ENCODE measurements at places on chromosomes 12 and 14.

DNA sequence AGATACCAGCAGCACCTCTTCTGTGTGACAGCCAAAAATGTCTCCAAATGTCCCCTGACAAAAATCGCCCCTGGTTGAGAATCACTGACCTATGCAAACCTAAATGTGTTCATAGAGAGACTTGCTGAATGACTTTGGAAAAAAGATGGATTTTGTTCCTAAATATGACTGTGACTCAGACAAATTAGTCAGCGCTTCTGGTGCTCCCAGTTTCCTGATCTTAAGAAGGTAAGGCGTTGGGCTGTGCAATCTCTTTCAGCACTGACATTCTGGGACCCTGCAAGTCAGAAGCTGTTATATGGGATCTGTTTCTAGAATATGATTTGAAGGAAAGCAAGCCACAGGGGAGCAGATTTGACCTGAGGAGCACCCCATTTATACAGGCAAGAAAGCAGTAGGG is 90.6 kb upstream of the PWP1 start:
- DNase-seq = no peak

DNA sequence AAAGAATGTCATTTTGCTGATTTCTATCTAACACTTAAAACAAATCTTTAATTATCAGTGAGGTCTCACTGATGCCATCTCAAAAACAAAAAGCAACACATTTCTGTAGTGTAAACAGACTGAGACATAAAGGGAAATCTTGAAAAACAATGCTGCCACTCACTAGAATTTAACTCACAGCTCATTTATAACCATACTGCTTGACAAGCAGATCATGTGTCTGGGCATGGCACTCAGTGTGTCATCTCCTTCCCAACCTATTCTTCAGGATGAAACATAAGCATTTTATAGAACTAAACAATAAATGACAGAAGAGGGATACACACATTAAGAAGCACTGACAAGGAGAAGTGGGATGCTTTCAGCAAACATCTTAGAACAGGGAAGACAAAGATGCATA is 22.4 kb downstream of the ATF7 start:
- DNase-seq = no peak

DNA sequence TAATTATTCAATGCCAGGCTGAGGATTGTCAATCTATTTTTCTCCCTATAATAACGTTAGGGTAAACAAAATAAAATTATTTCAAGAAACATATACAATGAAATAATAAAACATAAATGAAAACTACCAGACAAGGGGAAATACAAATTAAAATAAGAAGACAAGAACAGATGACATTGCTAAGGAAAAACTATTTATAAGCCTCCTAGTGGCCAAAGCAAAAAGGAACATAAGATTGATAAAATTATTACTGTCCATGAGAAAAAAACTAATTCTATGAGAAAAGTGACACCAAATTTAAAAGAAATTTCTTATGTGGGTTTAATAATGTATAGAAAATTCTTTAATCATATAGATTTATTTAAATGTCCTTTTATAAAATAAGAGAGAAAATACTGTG is 294.7 kb downstream of the TTC6 start:
- no peak for DNase-seq

DNA sequence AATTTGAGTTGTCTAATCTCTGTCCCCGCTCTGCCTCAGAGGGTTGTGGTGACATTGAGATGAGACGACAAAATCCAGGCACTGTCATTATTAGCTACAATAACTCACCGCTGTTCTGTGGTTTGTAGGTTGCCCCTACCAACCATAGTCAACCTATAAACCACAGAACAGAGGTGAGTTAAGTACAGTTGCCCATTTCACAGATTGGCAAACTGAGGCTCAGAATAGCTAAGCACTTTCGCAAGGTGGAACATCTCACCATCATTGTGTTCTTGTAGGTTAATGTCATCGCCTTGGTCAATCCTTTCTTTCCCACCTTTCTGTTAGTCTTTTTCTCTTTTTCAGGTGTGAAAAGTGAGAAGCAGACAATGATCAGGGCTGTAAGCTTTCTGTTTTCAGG is 63.4 kb upstream of the LHX5 start:
- no peak for DNase-seq

DNA sequence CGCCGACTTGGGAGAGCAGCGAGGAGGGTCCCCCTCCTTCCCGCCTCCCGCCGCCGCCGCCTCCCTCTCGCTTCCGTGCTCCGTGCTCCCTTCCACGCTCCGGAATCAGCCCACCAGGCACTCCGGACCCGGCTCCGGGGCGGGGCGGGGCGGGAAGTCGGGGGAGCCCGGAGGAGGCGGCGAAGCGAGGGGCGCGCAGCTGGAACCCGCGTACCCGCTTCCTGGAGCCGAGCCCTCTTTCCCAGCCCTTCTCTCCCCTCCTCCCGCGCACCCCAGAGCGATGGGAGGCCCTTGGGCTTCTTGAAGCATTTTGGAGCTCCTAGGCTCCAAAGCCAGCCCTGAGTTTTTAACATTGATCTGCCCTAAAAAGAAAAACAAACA is at the start of gene SYNDIG1L:
SYNDIG1L (minus strand) TSS at position 9 of the 381 bp plus-strand sequence. CDS start 16,466 bp downstream, outside the sequence.
- DNase-seq = no peak

GRCh38 chr14:80978403-80978802 is 23.0 kb downstream of the TSHR start:
- DNase-seq = no peak

- no peak for DNase-seq
Observed at GRCh38 chr12:72271451-72272090, 599 bp upstream of the TRHDE start.

DNA sequence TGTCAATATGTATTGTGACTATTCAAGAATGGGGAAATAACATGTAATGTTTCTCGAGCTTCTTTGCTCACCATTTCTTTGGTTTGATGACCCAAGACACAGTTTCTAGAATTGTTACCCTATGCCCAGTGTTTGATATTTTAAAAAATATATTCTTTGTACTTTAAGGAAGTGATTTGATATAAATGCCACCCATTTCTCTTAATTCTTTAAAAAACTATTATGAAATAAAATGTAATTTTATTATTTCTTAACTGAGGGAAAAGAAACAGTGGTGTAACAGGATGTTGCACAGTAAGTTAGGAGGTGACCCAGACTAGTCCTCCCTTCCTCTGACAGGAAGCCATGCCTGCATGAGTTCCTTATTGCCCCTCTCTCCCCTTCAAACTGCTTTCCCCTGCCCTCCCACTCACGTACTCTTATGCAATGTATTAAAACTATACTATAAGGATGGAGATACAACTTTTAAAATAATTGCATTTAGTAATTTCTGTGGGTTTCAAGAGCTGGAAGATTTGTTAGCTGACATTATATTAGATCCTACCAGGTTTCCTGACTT is 279.4 kb downstream of the TMTC2 start:
- no peak for DNase-seq

GRCh38 chr12:19926266-19926665 is 442.1 kb upstream of the PDE3A start:
- no peak for DNase-seq

DNA sequence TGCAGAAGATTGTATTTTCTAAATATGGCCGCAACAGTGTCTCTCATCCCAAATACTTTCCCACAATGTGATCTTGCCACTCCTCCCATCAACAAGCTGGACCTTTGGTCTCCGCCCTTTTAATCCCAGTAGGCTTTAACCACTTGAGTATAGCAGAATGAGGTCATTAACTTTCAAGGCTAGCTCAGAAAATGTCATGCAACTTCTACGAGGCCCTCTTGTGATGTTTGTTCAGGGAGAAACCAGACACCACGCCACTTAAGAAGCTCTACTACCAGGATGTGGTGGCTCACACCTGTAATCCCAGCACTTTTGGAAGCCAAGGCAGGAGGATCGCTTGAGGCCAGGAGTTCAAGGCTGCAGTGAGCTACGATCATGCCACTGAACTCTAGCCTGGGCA is 20.1 kb upstream of the OR6J1 start:
- DNase-seq = no peak

DNA sequence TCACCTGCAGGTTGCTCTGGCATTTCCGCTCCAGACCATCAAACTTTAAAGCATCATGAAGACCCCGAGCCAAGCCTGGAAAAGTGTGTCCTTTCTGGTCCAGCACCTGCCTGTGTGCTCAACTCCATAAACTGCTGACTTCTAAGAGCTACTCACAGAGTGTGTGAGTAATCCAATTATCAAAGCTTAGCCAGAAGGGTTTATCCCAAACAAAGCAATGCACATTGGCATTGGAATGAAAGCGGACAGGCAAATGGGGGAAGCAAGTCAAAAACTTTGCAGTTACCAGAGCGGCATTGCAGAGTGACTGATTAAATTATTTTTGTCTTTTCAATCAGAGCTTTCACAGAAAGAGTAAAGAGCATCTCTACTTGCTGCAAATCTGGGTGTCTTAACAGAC is 1262.4 kb upstream of the SEL1L start:
- DNase-seq = no peak

Data from NCI-H1417 treated with DMSO at 0.1 percent for 48 hours (cell line).